ENCODE measurements at places on chromosomes 7 and 10.

- no peak for DNase-seq
These were observed 58.2 kb downstream of the DIP2C start for GRCh38 chr10:631266-631665.

GRCh38 chr10:49300140-49300974 lies 1.4 kb downstream of the C10orf71 start:
- DNase-seq: no peak

GRCh38 chr7:122578350-122578749 lies 120.6 kb downstream of the RNF133 start:
- no peak for DNase-seq

DNA sequence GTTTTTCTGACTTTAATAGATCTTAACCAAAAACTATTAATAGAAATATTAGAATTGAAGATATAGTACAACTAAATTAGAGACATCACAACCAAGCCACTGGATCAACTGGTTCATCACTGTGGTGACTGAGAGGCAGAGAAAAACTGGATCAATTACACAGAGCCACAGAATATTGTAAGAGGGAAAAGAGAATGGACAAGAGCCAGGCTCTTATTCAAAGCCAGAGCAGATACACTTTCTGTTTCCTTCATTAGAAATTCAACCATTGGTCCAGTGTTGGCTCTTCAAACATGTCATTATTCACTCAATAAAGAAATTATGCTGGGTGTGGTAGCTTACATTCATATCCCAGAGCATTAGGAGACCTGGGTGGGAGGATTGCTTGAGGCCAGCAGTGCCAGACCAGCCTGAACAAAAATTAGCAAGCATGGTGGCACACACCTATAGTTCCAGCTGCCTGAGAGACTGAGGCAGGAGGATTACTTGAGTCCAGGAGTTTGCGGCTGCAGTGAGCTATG lies 295.1 kb downstream of the NEBL start:
- no peak for DNase-seq

- no peak for DNase-seq
These were observed 78.3 kb upstream of the SLC26A5 start for GRCh38 chr7:103524042-103524907.

- DNase-seq: no peak
These were observed 38.6 kb downstream of the ZNRF2 start for GRCh38 chr7:30323006-30323355.

DNA sequence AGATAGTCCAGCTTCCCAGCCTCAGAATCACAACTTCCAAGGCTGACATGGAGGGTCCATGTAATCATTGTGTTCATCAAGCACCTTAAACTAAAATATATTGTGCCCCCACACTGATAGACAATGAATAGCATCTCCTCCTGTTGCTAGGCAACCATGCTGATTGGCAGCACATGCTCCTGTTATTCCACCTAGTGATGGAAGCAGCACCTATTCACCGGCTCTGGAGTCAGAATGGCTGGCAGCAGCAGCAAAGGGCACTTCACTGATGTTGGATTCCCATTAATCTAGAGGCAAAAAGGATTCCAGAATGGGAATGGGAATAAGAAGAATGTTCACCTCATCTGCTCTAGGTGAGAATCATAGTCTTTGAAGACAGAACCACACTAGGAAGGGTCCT lies 55.0 kb downstream of the RELN start:
- no peak for DNase-seq

DNA sequence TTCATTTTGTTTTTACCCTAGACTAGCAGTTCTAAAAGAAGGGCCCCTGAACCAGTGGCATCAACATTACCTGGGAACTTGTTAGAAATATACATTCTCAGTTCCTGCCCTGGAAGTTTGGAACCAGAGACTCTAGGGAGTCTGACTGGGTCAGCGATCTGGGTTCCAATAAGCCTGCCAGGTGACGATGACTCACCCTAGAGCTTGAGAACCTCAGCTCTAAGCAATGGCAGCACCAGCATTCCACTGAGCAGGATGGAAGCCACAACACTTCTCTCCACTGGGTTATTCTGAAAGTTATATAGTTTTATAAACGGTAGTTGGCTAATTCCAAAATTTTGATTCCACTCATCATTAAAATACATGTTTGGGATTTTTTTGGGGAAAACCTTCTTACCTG lies 97.0 kb upstream of the AMPH start:
- DNase-seq: no peak

DNA sequence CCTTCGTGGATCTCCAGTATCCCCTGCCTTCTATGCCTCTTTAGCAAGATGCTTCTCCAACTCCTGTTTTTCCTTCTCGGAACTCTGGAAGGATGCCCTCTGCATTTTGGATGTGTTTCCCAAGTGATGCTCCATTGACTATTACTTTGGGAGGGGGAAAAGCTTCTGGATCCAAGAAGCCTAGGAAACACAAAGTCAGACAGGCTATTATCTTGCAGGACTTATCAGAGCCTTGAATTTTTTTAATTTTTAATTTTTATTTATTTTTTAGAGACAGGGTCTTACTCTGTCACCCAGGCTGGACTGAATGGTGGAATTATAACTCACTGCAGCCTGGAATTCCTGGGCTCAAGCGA lies 21.1 kb downstream of the TMEM270 start:
- DNase-seq: no peak

DNA sequence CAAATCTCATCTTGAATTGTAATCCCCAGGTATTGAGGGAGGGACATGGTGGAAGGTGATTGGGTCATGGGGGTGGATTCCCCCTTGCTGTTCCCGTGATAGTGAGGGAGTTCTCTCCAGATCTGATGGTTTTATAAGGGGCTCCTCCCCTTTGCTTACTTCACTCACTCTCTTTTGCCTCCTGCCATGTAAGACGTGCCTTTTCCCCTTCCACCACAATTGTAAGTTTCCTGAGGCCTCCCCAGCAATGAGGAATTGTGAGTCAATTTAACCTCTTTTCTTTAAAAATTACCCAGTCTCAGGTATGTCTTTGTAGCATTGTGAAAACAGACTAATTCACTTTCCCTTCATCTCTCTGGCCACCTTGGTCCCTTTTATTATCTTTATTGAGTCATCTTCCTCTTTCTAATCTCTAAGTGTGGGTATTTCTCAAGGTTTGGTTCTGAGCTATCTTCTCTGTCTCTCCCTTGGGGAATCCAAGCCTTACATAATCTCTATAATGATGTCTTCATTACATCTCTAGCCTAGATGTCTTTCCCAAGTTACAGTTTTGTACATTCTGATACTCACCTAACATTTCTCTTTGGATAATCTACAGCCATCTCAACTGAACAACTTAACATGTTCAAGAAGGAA lies 99.1 kb upstream of the JCAD start:
- DNase-seq: no peak

- no peak for DNase-seq
These were observed 25.6 kb upstream of the MKX start for GRCh38 chr10:27771231-27771630.
